ENCODE measurements at places on chromosomes 16 and 17.

DNA sequence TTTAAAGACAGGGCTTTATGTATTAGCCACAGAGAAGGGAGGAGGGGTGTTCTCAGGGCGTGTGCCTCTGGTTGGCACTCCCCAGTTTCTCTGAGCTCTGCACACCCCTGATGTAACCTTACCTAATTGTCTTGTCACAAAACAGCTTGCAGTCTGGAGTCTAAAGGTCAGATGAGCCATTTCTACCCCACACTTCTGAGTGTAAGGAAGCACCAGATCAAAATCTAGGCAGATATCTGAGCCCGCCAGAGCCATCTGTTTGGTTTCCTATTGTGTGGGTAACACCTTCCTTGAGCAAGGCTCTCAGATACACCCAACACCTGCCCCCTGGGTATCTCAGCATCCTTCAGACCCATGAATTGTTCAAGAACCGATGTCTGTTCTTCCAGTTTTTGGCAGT, 15.5 kb downstream of the CDH1 start:
- no peak for DNase-seq

GRCh38 chr17:37736428-37736827, 8.4 kb downstream of the HNF1B start:
- no peak for DNase-seq

DNA sequence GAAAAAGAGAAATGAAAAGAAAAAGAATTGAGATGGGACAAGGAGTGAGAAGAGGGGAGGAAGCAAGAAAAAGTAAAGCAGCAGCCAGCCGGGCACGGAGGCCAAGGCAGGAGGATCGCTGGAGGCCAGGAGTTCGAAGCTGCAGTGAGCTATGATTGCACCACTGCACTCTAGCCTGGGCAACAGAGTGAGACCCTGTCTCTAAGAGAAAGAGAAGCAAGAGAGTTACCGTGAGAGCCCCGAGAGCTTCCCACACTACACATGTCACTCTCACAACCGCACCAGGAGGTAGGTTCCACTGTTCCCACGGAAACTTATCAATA, 18.8 kb upstream of the LITAF start:
- DNase-seq, result no peak

DNA sequence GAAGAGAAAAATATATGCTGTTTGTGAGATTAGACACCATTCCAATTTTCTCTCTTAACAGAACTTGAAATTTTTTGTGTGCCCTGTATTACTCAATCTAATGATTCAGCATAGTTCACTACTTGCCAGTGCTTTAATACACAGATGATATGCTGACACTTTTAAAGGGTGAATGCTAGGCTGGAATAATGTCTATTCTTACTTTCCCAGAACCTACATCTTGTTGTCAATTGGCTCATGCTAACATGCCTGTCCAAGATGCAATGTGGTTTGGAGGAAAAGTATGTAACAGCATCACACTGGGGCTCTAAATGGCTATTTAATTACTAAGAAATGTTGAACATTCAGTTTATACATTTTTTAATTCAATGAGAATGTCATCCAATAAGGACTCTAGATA, 7.6 kb upstream of the MAP2K6 start:
- DNase-seq, result no peak

DNA sequence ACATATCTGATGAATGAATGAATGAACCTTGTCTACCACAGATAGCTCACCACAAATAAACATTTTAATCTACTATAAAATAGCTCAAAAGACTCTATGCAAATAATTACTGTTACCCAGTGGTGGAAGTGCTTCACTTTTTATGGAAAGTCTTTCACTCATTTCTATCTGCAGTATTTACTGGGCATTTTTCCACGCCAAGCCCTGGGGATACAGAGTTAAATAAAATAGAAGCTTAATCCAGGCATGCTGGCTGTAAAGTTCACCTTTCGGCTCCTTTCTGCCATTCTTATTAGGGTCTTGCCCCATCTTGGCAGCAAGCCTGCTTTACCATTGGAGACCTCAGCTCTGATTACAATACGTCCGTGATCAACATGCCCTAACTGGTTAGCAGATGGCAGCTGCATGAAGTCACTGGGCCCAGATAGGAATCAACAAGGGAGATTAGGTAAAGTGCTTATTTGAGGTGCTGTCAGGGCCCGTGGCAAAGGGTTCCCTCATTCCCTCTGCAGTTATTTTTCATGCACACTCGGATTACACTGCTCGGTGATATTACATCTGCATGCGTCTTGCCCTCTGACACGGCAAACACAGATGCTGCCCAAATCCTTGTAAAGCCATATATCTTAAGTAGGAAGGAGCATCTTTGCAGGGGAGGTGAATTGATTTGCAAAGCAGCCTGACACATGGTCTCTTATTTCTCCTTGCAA, 648.9 kb downstream of the WWOX start:
- DNase-seq, result no peak

DNA sequence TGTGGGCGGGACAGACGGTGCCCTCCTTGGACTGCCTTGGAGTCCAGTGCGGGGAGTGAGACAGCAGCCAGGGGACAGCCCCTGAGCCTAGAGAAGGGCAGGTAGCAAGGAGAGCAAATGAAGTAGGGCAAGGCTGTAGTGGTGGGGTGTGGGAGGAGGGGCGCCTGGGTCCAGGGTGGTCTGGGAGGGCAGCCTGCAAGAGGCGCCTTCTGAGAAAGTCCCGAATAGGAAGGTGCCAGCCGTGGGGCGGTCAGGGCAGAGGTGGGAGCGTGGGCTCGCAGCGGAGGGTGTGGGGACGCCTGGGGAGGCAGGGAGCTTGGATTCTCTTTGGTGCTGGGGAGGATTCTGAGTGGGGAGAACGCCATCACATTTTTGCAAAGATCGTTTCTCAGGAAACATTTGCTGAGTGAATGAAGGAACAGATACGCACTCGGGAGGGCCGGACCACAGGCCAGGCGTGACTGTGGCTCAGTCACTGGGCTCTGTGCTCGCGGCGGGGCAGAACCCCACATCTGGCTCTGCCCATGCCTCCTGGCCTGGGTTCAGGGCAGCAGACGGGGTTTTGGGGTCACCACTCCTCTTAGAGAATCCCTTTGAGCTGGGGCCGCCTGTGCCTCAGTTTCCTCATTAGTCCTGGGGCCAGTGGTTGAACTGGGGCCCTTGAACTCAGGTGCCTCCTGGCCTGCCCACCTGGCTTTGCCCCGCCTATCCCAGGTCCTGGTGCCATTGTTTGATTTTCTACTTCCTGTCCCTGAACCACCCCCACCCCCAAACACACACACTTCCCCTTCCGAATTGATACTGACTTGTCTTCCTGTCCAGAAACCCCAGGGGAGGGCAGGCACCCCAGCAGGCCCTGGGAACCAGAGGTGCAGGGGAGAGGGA, 4.2 kb downstream of the SNN start:
- no peak for DNase-seq
